GM23338 (cell line): ENCODE measurements at places on chromosomes 12 and 14. TPM values are rescaled to one million over a fixed set of nuclear protein-coding genes. Genes with fewer than 3 reads are reported as not detected.

- DNase-seq: no peak
Measured at GRCh38 chr12:76025601-76026575, 5.7 kb downstream of the PHLDA1 start.

- DNase-seq: no peak
Measured at GRCh38 chr12:125100551-125101434, 35.6 kb downstream of the AACS start.

GRCh38 chr12:39912211-39912980, 193.5 kb downstream of the SLC2A13 start:
- peak; percentile 6 for DNase-seq

GRCh38 chr14:60652674-60653651, 3.7 kb upstream of the SIX1 start:
- DNase-seq: peak; percentile 59

DNA sequence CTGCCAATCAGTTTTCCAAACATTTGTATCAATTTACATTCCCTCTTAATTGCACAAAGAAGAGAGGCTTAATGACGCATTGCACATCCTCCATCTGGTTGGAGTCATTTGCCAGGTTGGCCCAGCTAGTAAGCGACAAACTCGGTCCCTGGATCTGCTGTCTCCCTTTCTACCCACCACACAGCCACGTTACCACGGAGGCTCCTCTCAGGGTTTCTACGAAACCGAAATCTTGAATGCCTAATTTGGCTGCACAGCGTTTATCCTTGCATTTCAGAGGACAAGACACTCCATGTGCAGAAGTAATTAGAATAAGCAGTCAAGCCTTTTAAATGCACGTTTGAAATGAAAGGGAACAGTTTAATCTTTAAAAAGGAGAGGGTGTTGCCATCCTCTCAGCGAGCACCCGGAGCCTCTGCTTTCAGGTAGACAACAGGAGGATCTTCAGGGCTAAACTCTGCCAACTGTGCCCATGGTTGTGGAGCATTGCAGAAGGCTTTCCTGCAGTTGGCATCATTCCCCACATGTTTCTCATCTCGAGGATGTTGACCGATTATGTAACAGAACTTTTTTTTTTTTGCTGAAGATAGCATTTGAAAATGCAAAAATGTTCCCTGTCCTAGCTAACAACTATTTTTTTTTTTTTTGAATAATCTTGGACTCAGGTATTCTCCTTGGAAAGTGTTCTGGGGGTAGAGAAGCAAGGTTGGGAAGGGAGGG, 37.8 kb downstream of the SLC24A4 start:
- no peak for DNase-seq

DNA sequence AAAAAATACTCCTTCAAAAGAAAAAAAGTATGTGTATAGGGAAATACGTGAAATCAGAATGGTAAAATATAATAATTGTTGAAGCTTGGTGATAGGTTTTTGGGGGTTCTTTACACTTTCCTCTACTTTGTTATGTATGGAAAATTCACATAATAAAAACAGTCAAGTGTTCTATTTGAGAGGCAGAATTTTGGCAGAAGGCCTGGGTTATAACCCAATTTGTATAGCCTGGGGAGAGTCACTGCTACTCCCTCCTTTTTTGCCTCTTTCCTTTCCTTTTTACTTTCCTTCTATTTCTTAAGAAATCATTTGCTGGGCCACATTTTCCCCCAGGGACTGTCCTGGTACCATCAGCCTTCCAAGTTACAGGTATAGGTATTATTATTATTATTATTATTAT, 105.7 kb downstream of the CRADD start:
- DNase-seq: no peak

DNA sequence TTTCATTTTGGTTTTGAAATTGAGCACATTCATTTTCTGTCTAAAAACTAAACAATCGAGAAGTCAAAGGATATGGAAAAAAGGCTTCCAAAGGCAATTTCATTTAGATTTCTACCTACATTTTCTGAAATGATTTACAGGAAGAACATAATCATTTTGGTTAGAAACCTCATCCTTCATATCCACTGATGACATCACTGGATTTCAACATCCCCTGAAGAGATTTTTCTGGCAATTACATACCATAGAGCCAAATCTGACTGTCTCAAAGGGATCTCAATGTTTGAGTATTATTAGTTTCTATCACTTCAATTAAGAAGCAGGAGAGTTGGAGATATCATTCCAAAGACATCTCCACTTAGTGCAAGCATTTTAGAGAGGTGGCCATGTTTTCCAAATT, 137.8 kb downstream of the TTC7B start:
- no peak for DNase-seq

DNA sequence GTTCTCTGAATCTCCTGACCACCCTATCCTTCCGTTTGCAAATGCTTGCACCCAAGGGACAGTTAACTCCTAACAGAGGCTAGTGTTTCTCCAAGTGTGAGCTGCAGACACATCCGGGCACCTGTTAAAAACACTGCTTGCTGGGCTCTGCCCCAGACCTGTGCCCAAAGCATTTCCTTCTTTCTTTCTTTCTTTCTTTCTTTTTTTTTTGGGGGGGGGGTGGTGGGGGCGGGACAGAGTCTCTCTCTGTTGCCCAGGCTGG, 42.5 kb downstream of the SPRING1 start:
- no peak for DNase-seq

- DNase-seq: peak; percentile 75
Measured at GRCh38 chr14:30214461-30215090, 286.9 kb upstream of the PRKD1 start.

DNA sequence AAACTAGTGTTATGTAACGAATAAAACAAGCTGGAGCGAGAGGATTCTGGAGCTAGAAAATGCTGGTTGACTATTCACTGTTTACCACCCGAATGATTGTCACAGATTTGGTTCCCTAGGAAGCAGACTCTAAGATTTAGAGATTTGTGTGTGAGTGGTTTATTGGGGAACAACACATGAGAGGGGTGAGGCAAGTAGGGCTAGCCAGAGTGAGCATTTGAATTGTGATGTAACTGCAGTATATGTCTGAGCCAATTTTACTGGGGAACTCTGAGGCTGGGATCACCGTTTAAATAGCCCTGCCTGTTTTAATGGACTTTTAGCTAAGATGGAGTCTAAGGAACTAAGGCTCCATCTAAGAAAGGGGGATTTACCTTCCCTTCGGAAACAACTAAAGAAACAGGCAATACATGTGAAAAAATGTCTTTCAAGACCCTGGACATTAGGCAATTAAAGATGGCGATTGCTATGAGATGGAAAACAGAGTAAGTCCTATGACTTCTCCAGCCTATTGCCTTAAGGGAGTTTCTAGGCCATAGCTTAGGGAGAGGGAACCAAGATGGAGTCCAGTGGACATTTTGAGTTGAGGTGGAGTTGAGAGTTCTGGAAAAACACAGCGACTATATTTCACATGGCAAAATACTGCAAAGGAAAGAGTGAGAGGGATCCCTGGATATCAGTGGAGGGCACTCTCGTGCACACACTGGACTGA, 6.3 kb downstream of the MGP start:
- DNase-seq: no peak

DNA sequence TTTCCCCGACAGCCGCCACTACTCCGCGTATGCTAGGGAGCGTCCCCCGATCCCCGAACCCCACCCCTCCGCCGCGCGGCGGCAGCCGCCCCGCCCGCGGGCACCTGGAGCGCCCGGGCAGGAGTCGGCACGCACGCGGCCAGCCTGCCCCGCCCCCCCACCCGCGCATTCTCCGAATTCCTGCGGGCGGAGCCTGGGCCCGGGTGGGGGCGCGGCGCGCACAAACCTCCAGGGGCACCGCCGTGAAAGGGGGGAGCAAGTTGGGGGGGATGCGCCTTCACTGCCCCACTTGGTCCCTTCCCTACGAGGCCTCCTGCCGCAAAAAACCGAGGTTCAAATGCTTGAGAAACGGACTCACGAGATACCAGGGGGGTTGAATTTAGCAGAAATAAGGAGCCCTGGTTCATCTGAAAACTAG, 1.7 kb downstream of the AJUBA start:
- peak; percentile 78 for DNase-seq

- no peak for DNase-seq
Measured at GRCh38 chr14:69763761-69764510, 3.0 kb upstream of the SRSF5 start.

DNA sequence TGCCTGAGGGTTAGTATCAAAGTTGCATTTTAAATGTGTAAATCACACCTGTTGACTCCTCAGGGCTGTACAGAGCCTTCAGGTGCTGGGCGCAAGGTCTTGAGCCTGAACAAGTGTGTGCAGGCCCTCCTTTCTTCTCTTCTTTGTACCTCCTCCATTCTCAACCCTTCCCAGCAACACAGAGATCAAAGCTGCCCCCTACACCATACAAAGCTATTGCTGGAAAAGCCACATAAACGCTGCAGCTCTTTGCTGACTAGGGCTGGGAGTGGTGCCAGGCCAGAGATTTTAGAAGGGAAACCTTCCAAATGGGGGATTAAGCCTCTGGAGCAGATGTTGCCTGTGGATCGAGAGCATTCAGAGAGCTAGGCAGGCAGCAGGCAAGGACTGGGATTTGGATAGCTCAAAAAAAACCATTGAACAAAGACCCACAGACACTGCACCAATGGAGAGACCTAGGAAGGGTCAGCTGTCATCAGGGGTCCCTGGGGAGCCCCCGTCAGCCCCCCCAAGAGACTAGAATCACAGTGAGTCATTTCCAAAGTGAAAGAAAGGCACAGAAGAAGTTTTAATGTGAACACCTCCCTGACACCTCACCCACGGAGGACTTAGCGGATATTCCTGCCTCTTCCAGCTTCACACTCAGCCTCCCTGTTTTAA, 18.2 kb upstream of the SUSD6 start:
- no peak for DNase-seq

DNA sequence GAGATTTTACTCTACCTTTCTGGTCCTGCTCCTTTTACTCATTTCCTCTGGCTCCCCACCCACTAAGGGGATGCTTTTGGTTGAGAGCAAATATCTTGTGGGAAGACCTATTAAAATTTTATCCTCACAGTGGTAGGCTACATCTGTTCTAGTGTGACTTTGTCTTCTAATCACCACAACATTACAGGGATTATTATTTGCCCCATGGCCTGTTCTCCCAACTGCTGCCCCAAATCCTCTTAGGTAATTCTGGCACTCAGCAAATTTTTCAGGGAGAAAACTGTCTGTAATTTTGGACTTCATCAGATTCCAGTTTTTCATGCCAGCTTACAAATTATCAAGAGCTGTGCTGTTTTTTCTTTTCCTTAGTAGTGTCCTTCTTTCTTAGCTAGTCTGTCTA, 172.3 kb downstream of the GPHN start:
- no peak for DNase-seq

GRCh38 chr12:93802698-93803423, 125.7 kb downstream of the CRADD start:
- peak; percentile 21 for DNase-seq

GRCh38 chr12:52193532-52193931, 1.7 kb upstream of the KRT80 start:
- DNase-seq: no peak

DNA sequence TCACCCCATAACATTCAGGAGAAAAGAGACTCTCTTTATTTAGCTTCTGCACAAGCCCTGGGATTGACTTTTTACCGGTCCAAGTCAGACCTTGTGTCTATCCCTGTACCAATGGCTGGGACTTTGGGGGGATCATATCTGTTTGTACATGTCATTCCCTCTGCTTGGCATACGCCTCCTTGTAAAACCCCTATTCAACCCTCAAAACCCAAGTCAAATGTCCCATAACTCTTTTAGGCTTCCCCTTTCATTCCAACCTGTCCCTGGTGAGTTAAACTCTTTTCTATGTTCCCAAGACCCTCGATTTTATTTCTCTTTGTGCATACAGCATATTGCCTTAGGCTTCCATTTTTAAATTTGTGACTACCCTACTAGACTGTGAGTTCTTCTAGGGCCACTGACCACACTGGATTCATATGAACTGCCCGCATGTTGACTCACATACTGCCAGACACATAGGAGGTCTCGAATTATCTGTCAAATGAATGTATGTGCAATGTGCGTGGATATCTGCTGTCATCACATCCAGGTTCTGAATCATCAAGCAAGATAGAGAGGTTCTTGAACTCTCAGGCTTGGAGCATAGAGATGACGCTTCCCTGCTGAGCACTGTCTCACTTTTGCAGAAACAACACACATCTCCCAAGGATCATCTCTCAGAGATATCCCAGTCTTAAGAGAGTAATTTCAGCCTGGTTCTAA, 548.6 kb upstream of the TBX3 start:
- DNase-seq: no peak

GRCh38 chr12:108744021-108744897, 12.9 kb upstream of the CORO1C start:
- no peak for DNase-seq

DNA sequence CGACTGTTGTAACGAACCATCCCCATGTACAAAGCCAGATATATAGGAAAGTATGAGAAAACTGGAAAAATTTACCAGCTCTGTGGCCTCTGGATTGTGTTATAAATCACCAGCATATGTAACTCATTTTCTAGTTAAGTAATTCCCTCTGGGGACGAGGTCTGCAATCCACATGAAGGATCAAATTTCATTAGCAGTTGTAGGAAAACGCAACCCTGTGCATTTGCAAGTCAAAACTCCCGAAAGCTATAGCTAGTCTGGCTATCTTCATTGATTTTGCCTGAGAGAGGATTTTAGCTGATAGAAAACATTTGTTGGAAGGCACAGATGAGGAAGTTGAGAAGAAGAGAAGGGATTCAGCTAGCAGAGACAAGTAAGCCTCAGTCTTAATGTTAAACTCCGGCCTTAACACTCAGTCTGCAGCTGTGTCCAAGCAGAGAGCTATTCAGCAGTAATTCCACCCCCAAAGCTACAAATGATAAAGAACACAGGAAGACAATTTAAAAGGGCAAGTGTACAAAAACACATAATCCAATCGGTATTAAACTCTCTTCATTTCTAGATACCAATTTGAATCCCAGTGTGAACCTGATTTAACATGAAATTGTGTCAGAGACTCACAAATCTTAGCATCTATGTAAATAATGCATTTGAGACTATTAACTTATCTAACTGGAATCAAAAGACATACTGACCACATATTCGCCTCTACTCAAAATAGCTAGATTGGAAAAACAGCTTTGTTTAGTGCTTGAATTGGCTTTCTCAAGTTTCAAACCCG, 54.2 kb upstream of the CERS5 start:
- peak; percentile 67 for DNase-seq

DNA sequence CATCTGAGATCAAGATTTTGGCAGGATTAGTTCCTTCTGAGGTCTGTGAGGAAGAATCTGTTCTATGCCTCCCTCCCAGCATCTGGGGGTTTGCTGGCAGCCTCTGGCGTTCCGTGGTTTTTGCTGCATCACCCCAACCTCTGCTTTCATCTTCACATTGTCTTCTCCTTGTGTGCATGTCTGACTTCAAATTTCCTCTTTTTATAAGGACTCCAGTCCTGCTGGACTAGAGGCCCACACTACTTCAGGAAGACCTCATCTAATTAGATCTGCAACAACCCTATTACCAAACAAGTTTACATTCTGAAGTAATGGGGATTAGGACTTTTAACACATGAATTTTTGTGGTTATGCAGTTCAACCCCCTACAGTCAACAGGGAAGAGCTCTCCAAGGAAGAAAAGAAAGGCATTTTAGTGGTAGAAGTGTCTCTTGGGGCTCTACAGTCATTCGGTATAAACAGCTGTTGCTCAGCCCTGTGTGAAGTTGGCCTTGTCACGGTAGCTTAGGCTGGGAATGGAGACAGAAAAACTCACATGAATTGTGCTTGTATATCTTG, 89.7 kb downstream of the CAND1 start:
- no peak for DNase-seq

- DNase-seq: no peak
Measured at GRCh38 chr14:43085819-43086218, 1421.3 kb downstream of the FSCB start.

- no peak for DNase-seq
Measured at GRCh38 chr14:104406831-104407230, 172.7 kb upstream of the C14orf180 start.

- no peak for DNase-seq
Measured at GRCh38 chr12:32198555-32198954, 91.9 kb downstream of the BICD1 start.

OTOGL gene
- total RNA-seq: 0.35 and 0.66 TPM in 2 replicates

LALBA gene
- total RNA-seq: not detected in 2 replicates
